ENCODE measurements at places on chromosomes 12 and 14.

DNA sequence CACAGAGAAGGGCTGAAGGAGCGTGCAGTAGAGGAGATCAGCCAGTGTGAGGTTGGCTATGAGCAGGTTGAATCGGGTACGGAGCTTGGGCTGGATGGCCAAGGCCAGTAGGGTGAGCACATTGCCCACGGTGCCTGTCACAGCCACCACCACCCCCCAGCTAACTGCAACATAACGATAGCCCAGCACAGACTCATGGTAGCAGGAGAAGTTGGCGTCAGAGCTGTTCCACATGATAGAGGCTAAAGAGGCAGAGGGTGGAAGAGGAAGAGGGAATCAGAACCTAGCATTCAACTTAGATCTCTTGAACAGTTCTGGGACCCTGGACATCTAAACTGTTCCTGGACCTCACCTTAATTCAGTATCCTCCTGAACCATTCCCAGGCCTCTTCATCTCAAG, 668 bp downstream of the GPR84 start:
- no peak for DNase-seq

GRCh38 chr14:101527987-101528386, 33.3 kb upstream of the DIO3 start:
- DNase-seq, result no peak

DNA sequence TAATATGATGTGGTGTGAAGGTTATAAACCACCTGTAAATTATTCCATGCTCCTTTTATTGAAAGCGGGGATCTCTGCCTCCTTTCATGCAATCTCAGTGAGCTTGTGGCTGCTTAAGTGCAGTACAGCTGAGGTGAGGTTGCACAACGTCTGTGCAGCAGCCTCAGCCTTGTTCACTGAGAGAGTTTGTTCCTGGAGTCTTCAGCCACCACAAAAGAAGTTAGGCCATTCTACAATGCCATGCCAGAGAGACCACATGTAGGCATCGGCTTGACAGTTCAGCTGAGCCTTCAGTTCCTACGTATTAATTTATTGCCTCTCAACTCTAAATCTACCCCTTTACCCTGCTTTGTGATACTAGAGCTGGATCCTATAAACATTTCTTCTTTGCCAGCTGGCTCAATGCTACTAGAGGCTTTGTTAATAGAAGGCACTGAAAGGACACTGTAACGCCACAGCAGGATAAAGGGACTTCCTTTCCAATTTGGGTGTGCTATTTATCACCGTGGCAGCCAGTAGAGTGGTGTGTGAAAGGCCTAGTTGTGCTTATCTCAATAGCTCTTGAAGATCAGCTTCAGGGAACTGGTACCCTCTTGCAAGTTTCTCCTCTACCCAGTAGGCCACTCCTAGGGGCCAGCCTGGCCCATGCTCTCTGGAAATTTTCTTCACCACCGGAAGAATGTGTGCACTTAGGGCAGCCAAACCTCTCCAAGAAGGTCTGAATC, 337.7 kb downstream of the IPO8 start:
- DNase-seq, result no peak

DNA sequence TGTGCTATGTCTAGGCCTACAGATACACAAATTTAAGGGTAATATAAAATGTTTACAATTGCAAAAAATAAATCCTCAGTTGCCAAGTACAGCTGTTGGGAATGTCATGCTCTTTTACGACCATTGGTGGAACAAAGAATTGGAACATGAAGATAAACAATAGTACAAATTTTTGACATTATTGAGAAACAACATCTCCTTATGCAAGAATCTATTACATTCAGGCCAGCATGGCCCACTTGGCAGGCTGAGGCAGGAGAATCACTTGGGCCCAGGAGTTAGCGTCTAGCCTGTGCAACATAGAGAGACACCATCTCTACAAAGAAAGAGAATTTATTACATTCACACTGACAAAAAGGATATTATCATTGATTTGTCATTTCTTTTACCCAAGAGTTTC, 135.9 kb upstream of the NTF3 start:
- no peak for DNase-seq

- DNase-seq, result no peak
Observed at GRCh38 chr14:24398293-24398652, 530 bp upstream of the NYNRIN start.

DNA sequence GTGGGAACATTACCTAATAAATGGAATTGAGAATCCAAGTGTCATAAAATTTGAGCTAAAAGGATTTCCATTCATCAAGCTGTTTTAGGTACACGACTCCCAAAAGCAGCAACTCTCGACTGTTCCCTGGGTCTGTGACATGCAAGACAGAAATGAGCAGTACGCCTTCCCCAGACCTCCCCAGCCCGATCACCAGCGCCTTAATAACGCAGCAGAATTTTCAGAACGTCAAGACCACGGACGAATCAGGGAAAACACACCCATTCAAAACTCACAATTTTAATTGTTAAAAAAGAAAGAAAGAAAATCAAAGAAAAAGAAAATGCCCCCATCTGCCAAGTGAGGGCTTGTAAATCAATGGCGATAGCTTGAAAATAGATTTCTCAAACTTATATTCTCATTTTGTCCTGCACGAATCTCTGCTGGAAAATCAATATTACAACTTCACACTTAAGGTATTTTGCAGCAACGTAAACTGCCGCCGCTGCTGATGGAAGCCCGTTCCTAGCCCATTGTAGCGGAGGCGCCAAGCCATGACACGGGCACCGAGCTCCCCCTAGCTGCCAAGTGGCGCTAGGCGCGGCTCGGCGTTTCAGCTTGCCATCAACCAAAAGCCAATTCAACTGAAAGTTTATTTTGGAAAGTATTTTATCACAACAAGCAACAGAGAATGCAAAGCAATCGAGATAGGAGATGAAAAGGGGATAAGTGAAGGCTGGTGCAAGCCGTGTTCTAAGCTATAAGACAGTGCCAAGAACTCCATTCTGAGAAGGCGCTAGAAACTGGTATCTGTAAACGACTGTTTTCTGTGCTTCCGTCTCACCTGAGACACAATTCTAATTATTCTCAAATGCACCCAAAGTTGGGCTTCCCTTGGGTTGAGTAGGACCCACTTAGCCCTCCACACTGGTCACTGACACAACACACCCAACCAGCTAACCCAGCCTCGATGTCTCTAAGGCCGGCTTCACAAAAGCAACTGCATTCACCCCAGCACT, 5.5 kb downstream of the BCL11B start:
- peak; percentile 73 for DNase-seq

GRCh38 chr12:122040579-122041386, 19.1 kb downstream of the BCL7A start:
- DNase-seq, result no peak

GRCh38 chr14:103122947-103123633, at the start of gene TNFAIP2:
TSS of gene TNFAIP2 (plus strand) at chr14:103123461. CDS start at chr14:103126458, 2,997 bp downstream.
- no peak for DNase-seq

- DNase-seq, result no peak
Observed at GRCh38 chr12:66092559-66093269, 37.8 kb downstream of the LLPH start.

DNA sequence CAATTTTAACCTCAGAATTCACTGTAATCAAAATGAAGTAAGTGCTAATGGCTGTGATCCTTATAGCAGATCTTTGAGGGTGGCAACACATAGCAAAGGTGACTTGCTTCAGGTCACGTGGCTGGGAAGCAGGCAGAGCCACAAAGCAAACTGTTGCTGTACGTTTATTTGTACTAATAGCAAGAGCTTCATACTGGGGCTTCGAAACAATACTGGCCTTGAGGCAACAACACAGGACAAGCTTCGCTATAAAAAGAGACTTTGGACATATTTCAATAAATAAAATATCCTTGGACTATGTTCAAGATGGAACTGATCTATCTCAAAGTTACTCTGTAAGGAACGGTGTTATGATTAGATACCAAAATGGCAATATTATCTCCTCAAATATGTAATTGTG, 44.6 kb downstream of the MSRB3 start:
- DNase-seq, result no peak

GRCh38 chr12:123681605-123682004, 10.7 kb downstream of the TCTN2 start:
- no peak for DNase-seq

GRCh38 chr14:65462411-65462810, 49.9 kb downstream of the FUT8 start:
- DNase-seq, result no peak

- DNase-seq, result no peak
Observed at GRCh38 chr14:68421116-68421515, 371.8 kb downstream of the ZFP36L1 start.

DNA sequence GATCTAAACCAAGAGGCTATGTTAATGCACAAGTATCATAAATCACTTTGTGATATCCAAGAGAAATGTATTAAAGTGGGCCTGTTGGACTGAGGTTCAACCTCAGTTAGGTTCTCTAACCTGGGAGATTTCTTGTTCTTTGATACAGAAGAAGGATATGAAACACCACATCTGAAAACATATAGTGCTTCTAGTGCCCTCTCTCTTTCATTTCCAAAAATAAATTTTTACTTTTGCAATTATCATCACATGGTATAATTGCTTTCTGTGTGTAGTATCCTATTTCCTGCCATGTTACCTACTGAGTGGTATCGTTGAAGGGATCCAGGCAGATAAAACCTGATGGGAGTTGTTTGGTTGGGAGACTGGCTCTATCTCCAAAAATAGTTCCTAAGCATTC, 264.9 kb downstream of the CCER1 start:
- no peak for DNase-seq

GRCh38 chr14:81416194-81416952, 16.2 kb upstream of the STON2 start:
- no peak for DNase-seq

- no peak for DNase-seq
Observed at GRCh38 chr12:91577586-91578539, 395.2 kb upstream of the DCN start.

GRCh38 chr14:22003461-22003860, 329.8 kb upstream of the OR4E1 start:
- no peak for DNase-seq

GRCh38 chr14:72142328-72142727, 210.1 kb downstream of the RGS6 start:
- DNase-seq, result no peak

DNA sequence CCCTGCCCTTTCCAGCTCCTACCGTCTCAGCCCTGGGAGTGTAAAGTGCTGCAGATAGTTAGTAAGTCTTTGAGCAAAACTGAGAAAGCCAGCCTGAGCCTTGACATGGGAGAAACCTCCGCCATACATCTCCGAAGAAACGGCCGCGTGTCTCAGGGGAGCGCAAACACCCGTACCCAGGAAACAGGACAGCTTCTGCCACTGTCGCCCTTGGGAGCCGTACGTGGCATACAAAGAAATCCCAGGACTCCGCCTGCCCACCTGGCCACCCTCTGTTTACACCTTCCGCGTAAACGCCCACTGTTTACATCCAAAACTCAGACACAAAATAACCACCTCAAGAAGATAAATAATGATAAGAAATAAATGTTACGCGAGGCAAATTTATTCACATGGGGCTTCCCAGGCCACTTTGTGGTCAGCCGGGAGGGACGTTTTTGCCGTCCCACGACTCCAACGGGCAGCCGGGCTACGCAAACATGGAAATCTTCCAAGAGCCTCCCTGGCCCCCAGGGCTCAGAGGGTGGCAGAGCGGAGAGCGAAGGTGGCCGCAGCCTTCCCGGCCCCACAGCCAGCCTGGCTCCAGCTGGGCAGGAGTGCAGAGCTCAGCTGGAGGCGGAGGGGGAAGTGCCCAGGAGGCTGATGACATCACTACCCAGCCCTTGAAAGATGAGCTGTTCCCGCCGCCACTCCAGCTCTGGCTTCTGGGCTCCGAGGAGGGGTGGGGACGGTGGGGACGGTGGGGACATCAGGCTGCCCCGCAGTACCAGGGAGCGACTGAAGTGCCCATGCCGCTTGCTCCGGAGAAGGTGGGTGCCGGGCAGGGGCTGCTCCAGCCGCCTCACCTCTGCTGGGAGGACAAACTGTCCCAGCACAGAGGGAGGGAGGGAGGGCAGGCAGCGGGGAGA, at the start of gene BDKRB2:
BDKRB2 (plus strand) TSS at position 689 of the 908 bp plus-strand sequence. CDS start 32,269 bp downstream, outside the sequence.
- DNase-seq, result no peak

- DNase-seq, result no peak
Observed at GRCh38 chr12:103955811-103956508, 9.7 kb upstream of the TDG start.

- DNase-seq, result no peak
Observed at GRCh38 chr12:4214877-4215228, 58.7 kb upstream of the CCND2 start.

DNA sequence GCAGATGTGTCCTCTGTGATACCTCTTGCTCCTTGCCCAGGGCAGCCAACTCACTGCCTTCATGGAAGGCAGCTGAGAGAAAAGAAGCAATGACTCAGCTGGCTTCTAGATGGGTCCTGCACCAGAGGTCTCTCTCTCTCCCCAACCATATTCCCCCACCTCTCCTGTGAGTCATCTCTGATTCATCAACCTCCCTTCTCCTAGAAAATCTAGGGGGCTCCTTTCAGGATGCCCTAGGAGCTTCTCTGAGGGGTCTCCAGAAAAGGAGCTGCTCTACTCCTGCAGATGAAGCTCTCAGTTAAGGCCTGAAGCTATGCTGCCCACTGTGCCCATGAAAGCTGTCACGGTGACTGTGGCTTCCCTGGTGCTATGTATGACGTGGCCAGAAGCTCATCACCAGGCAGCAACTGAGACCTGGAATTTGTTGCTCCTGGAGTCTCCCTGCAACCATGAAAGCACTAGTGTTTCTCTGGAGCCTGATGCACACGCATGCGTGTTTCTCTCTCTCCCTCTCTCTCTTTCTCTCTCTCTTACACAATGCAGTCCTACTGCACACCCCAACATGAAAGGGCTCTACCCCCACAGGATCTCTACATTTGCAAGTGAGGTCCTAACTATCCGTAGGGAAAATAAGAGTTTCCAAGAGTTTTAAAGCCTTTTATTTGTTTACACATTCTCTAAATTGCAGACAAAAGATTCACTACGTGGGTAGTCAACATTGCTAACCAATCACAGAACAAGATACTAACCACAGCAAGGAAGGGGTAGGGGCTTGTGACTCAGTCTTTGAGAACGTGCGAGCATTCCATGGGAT, 285.3 kb downstream of the DPF3 start:
- no peak for DNase-seq

DNA sequence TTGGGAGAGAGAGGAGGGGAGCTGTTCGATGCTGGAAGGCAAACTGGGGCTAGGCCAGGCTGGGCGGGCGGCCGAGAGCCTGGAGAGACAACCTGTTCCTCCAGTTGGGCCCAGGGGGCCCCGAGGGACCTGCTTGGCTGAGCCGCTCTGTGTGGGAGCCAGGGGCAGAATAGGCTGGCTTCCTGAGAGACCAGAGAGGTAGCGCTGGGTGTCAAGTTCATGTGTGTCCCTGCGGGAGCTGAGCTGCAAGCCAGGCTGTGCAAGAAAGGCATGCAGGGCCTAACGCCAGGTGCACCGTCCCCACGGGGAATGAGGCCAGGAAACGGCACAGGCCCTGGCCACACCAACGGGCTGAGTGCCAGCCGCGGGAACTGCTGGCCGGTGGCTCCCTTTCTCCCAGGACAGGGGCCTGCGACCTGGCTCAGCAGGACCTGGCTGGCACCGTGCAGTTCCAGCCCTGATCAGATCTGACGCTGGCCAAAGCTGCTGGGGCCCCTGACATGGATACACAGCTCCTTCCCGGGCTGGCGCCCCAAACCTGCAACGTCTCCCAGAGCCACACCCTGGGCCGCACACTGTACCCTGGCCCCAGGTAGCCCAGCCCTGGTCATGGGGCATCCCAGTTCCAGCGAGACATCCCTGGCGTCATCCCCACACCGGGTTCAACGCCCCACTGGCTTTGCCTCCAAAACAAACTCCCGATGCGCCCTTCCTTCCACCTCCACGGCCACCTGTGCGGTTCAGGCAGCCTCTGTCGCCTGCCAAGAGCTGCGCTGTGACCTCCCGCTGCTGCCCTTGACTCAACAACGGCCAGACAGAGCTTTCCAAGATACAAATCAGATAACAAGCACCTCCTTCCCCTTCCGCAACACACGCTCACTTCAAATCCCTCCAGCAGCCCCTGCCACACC, 65.0 kb downstream of the RFLNA start:
- DNase-seq, result no peak

GRCh38 chr14:39315859-39316444, 82.2 kb downstream of the MIA2 start:
- DNase-seq, result no peak

Measured in stimulated activated CD8-positive, alpha-beta memory T cell treated with anti-CD3 and anti-CD28 coated beads, Interleukin-7, amount 100 ng/mL, for 24 hours (primary cell).